Common myeloid progenitor, CD34-positive (primary cell): ENCODE measurements at places on chromosomes 6 and 20.

GRCh38 chr20:39893003-39893685 lies 795.9 kb downstream of the MAFB start:
- DNase-seq = no peak

- no peak for DNase-seq
Observed at GRCh38 chr6:39440039-39440426, 117.5 kb upstream of the KCNK16 start.

- no peak for DNase-seq
Observed at GRCh38 chr6:160060221-160060620, 61.4 kb upstream of the SLC22A1 start.

- DNase-seq = no peak
Observed at GRCh38 chr20:41887500-41887899, 269.3 kb upstream of the CHD6 start.

DNA sequence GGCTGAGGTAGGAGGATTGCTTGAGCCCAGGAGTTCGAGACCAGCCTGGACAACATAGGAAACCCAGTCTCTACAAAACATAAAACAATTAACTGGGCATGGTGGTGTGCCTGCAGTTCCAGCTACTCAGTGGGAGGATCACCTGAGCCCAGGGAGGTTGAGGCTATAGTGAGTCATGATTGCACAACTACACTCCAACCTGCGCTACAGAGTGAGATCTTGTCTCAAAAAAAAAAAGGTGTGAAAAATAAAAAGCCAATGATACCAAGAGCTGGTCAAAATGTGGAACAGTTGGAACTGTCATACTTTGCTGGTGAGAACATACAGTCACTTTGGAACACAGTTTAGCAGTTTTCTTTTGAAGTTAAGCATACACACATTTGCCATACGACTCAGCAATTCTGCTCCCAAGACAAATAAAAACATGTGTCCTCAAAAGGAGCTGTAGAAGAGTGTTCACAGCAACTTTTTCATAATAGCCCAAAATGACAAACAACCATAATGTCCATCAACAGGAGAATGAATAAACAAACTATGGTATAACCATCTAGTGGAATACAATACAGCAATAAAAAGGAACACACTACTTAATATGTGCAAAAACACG lies 21.6 kb upstream of the FKBP5 start:
- peak; percentile 21 for DNase-seq

GRCh38 chr6:160678744-160679401 lies 14.8 kb upstream of the LPA start:
- no peak for DNase-seq

DNA sequence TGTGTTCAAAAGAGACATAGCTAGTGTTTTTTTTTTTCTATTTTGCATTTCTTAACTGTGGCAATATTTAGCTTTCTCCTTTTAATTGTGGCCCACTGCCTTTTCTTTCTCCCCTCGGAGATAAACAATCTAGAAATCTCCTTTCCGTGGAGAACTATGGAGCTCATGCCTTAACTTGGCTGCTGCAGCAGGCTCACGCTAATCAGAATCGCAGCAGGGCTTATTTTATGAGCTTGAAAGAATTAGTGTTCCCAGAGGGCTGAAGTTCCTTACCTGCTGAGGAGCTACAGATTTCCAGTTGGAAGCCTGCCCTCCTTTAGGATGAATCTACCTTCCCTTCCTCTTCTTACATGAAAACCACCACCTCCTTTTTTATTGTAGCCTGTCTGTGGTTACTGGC lies 35.6 kb downstream of the CTNNBL1 start:
- no peak for DNase-seq

- no peak for DNase-seq
Observed at GRCh38 chr20:33172781-33173180, 4.8 kb downstream of the BPIFA2 start.

GRCh38 chr6:5143634-5144311 lies 58.6 kb downstream of the PPP1R3G start:
- peak; percentile 78 for DNase-seq

DNA sequence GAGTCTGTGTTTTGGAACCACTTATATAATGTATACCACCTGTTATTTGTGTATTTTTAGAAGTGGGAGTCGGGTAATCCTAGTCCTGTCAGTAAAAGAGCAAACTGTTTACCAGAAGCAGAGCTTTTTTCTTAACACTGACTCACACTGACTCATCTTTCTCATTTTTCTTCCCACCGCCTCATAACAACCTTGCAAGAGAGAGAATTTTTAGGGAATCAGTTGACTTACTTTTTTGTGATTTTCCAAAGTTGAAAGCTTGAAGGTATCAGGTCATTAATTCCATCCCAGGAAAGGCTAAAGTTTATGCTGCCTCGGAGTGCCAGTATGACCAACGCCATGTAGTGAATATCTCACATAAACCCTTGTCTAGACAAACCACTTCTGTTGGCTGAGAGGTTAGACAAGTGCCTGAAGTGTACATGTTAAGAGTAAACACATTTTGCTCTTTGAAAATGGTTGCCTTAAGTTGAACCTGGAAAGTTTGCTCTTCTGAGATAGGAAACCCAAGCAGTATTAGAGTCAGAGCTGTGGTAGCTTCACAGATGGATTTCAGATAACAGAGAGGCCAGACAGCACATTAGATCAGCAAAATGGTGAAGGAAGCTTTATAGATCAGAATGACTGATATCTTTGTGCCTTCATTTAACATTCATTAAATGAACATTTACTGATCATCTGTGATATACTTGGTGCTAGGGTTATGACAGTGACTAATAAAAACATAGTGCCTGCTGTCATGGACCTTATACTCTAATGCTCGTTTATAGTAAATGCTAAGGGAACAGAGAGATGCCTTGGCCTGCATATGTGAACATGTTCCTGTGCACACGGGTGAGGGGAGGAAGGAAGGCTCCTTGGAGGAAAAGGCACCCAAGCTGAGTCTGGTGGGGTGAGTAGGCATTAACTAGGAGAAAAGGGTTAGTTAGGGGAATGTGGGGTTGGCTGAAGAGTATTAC lies 29.1 kb upstream of the PKIG start:
- DNase-seq = peak; percentile 62

- DNase-seq = no peak
Observed at GRCh38 chr6:124917769-124918168, 44.5 kb upstream of the RNF217 start.

GRCh38 chr20:20440886-20441658 lies 73.2 kb downstream of the INSM1 start:
- DNase-seq = no peak

GRCh38 chr6:5619249-5619648 lies 357.9 kb downstream of the FARS2 start:
- no peak for DNase-seq

DNA sequence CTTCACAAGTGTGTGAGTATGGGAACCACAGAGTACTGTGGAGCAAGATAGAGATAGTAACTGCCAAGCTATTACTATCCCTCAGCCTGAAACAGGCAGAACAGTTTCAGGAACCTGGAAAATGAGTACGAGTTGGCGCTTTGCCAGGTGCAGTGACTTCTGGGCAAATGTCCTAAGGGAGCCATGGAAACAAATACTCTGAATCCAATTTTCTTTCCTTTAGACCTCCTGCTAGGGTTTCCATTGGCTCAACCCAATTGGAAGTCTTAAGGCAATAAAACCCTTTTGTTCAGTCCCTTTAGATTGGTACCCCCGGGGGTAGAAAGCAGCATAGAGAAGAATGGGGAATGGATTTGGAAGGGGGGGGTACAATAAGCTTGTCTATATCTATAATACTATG lies 205.0 kb upstream of the EPHA7 start:
- no peak for DNase-seq

DNA sequence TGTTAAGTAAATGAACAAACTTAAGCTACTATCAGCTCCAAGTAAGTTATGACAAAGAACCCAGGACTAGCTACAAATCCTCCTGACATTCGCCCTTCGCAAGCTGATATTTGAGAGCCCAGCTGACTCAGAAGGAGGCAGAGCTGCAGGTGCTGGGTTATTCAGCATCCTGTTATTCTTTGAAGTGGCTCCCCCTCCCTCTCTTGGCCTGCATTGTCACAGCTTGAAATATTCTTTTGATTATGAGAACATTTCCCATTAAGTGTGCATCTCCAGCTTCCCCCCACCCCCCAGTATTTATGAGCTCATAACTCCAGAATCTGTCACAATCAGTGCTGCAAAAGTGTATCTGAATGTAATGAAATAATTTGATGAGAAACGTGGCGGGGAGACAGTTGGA lies 78.8 kb upstream of the RALY start:
- DNase-seq = peak; percentile 13

DNA sequence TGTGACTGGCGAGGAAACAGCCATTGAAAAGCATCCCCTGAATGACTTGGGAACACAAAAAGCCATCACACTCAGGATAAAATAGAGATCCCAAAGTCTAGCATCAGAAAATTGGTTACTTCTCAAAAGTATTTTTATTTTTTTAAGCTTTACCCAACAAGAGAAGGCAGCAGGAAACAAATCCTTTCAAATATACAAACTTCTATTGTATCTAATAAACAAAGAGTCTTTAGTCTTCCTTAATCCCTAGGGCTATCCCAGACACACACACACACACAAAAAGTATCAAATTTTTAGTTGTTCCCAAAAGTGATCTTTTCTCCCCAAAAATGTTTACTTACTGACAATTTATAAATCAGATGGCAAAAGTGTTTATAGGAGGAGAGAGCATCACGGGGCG lies 33.2 kb upstream of the MARCKS start:
- no peak for DNase-seq
